ENCODE measurements at places on chromosomes 7 and 10. TPM values are rescaled to one million over a fixed set of nuclear protein-coding genes. Genes with fewer than 3 reads are reported as not detected.

SAMD9L gene
- 6.4 TPM for total RNA-seq

FXYD4 gene
- not detected for total RNA-seq

CRTAC1 gene
- total RNA-seq: not detected

ANXA8 gene
- 0.90 TPM for total RNA-seq

NEUROG3 gene
- not detected for total RNA-seq

ADAMTS14 gene
- under 0.01 TPM for total RNA-seq

- DNase-seq: no peak
These were observed 218.4 kb downstream of the GATA3 start for GRCh38 chr10:8272794-8273425.

DNA sequence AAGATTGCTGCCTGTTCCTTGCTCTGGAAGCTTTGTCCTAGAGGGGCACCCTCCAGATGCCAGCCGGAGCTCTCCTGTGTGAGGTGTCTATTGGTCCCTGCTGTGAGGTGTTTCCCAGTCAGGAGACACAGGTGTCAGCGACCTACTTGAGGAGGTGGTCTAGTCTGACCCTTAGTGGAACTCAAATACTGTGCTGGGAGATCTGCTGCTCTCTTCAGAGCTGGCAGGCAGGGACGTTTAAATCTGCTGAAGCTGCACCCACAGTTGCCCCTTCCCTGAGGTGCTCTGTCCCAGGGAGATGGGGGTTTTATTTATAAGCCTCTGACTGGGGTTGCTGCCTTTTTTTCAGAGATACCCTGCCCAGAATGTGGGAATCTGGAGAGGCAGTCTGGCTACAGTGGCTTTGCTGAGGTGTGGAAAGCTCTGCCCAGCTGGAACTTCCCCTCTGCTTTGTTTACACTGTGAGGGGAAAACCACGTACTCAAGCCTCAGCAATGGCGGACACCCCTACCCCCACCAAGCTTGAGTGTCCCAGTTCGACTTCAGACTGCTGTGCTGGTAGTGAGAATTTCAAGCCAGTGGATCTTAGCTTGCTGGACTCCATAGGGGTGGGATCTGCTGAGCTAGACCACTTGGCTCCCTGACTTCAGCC is 119.2 kb downstream of the PPP1R9A start:
- DNase-seq: no peak

DNA sequence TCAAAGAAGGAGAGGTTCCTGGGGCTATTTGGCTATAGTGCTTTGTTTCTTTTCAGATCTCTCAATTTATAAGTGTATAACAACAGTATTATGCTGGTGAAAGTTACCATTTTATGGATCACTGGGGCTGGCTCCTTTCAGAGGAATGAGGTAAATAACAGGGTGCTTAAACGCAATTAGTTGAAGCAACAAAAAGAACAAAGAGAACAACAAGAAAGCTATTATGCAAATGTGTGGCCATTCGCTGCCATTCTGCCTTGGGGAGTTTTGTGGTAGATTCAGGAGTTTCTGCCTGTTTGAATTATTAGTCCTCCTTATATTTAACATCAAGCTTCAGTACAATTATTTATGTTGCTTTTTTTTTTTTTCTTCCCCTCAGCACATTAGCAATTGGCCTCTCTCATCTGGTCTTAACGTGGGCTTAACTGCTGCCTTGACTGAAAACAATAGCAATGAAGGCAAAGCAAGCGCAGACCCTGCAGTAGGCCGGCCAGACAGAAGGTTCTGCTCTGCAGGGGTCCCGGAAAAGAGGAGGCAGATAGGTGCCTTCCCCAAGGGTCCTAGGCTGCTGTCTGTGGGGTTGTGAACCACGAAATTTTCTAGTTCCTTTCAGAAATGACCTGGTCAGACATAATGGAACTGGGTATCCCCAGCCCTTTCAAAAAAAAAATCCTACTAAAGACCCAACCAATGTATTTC is 339.9 kb upstream of the PODXL start:
- no peak for DNase-seq

- no peak for DNase-seq
These were observed 8.8 kb downstream of the TMEM120A start for GRCh38 chr7:75985518-75986146.

DNA sequence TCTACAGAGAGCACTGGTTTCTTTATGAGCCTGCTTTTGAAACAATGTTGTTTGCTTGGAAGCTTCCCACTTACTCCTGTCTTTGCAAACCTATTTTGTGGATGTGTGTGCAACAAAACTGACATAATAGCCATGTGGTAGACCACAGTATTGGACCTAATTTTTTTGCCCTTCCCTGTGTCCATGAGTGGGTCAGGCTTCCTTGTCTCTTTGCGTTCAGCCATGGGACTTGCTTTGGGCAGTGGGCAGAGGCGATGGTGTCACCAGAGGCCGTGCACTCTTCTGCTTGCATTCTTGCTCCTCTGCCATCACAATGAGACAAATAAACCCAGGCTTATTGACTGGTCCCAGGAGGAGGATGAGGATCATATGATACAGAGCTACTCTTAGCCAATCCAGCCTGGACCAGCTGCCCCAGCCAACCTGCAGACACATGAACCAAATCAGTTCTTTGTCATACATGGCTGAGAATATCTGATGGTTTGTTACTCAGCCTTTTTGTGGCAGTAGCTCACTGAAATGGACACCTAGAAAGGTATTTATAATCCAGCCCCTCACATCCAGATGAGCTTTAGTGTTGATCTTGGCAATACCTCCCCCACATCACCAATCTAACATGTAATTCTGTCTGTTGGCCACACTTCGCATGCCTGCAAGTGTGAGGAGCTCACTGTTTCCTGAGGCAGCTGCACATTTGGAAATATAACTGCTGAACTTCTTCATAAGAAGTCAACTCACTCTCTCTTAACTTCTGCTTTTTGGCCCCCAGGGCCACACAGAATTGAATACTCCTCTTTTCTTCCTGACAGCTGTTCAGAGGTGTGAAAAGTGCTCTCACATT is 427.8 kb upstream of the ZMIZ1 start:
- no peak for DNase-seq

DNA sequence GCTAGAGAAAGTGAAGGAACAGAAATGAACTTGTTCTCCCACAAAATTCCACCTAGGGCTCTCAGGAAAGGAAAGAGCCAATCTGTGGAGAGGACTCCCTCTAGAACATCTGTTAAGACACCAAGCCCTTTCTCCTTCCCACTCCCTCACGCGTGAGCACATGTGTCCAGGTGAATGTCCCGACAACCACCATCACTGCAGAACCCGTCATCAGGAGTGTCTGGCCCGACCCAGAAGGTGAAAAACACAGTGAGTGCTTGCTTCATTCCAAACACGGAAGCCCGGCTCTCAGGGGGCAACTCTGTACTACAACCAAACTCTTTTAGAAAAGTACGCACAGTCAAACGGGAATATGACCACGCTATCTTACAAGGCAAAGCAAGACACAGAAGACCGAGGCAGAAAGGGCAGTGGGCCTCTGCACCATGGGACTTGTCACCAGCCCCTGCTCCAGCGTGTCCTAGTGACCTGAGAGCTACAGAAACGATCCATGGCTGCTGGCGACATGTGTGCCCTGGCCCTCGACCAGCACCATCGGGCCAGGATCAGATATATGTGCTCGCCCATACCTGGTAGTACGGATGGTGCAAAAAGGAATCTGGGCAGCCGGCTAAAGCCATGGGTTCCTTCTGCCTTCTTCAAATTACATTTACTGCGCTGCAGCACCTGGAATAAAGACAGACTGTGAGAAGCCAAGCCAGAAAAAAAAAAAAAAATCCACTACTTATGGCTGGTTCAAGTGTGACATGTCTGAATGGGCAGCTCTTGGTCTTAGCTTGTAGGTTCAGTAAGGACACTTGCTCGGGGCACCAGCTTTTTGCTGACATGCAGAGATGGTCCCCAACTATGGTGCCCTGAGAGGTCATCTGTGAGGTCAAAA is 50.8 kb downstream of the GRB10 start:
- DNase-seq: no peak

DNA sequence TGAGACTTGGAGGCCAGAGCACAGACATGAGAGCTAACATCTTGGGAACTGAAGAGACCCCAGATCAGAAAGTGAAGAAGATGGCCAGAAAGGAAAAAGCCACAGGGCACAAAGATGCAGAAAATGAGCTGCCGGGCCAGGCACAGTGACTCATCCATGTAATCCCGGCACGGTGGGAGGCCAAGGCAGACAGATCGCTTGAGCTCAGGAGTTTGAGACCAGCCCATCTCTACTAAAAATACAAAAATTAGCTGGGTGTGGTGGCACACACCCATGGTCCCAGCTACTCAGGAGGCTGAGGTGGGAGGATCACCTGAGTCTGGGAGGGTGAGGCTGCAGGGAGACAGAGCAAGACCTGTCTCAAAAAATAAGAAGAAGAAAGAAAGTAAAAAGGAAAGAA is 81.4 kb upstream of the MGMT start:
- DNase-seq: no peak

GRCh38 chr7:51226063-51226755 is 90.4 kb downstream of the COBL start:
- no peak for DNase-seq

DNA sequence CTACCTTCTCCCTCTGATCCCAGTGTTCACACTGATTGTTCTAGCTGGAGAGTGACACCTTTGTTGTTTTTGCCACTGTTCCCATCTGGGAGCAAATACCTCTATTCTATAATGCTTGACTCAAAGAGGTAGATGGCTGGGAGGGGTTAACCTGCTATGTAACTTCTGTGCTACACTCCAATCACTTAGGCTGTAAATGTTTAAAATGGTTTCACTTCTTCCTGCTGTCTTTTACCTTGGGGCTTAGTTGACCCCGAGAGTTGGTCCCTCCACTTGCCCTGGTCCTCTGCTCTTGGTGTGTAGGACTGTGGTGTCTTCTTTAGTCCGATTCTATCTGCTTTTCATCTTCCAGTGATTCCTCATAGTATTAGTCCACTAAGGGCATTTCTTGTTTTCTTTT is 22.3 kb downstream of the KLHDC10 start:
- DNase-seq: no peak
